Esophagus squamous epithelium (tissue), 5 donors: ENCODE measurements at places on chromosomes 11 and 22. TPM values are rescaled to one million over a fixed set of nuclear protein-coding genes. Genes with fewer than 3 reads are reported as not detected.

GRCh38 chr22:21068681-21069276, 23.0 kb downstream of the LRRC74B start:
- H3K36me3 ChIP-seq, result no peaks in the 10 kb centered on the region
- no peak overlapping the region for H3K27ac ChIP-seq
- DNase-seq, result no peak
- H3K4me1 ChIP-seq, result peaks cover 7% of the 10 kb centered on the region

- DNase-seq, result no peak
- H3K4me3 ChIP-seq, result no peak overlapping the region
- no peaks in the 10 kb centered on the region for H3K27me3 ChIP-seq
- no peak overlapping the region for H3K27ac ChIP-seq
- no peaks in the 10 kb centered on the region for H3K4me1 ChIP-seq
Measured at GRCh38 chr11:43135966-43136534, 175.7 kb upstream of the API5 start.

DNA sequence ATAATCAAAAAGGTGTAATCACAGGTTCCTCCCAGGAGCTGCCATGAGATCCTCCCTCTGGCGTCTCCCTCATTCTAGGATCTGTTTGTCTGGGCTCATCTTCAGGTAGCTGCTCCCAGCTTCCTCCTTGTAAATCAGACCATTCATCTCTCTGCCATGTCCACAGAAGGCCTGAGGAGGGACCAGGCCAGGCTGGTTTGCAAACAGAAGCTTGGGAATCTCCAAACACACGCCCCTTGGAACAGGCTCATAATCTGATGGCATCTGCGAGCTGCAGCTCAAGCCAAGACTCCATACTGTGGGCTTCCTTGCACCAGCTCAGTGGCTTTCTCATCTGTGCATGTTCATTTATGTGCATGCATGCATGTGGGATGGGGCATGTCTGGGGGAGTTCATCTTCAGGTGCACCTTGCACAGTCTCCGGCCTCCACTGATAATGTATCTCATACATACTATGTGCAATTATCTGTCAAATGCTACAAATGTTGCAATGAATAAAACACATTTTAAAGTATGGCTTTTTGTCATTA, 134.9 kb downstream of the NXPE2 start:
- no peak overlapping the region for H3K4me3 ChIP-seq
- no peaks in the 10 kb centered on the region for H3K4me1 ChIP-seq
- DNase-seq, result no peak
- H3K27me3 ChIP-seq, result peaks cover 16% of the 10 kb centered on the region

Gene MOGAT2
- total RNA-seq, result not detected

DNA sequence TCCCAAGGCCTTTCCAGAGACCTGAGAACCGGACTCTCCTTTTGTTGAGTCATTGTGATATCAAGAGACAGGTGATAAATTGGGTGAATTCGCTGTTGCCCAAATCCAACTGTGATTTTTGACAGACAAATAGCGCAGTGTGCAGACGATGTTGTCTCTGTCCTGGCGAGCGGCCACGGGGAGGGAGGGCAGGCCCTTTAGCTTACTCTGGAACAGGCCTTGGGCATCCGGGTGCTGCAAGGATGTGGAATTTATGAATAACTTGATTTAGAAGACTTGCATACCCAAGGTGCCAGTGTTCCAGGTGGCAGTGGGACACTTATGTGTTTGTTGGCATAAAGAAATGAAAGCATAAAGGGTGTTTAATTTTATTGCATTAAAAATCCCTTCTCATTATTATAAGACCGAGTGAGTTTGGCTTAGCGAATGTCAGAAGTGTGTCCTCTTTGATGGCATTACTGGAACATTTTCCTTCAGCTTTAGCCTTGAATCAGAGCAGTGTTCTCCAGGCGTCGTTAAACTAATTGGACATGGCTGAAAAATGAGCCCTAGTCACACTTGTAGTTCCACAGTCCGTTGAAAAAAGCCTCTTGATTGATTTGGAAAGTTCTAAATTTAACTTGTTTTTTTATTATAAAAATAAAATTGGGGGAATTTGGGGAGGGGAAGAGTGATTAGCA, 9.4 kb downstream of the LDLRAD3 start:
- H3K4me3 ChIP-seq, result no peak overlapping the region
- DNase-seq, result no peak

Gene CRACR2B
- total RNA-seq, result 0.48 TPM

- H3K36me3 ChIP-seq, result no peaks in the 10 kb centered on the region
- no peaks in the 10 kb centered on the region for H3K27me3 ChIP-seq
- peak within 1 kb of the TSS; percentile 80 for H3K4me3 ChIP-seq
- peak; percentile 85 for DNase-seq
- H3K4me1 ChIP-seq, result peaks cover 62% of the 10 kb centered on the region
- H3K27ac ChIP-seq, result peak within 1 kb of the TSS; percentile 98
Measured at GRCh38 chr11:3840870-3841425, at the start of gene RHOG. RHOG (minus strand) TSS chr11:3840959; CDS start chr11:3828138, 12,821 bp downstream.

Gene PDGFB
- 6.3 TPM for total RNA-seq

GRCh38 chr11:74684661-74685060, 46.6 kb downstream of the CHRDL2 start:
- H3K4me1 ChIP-seq, result peaks cover 7% of the 10 kb centered on the region
- DNase-seq, result no peak

GRCh38 chr22:40712311-40712710, 33.0 kb downstream of the MCHR1 start:
- no peak overlapping the region for H3K4me3 ChIP-seq
- H3K4me1 ChIP-seq, result peaks cover 51% of the 10 kb centered on the region
- no peaks in the 10 kb centered on the region for H3K36me3 ChIP-seq
- no peaks in the 10 kb centered on the region for H3K27me3 ChIP-seq

- H3K4me1 ChIP-seq, result peaks cover 14% of the 10 kb centered on the region
- DNase-seq, result no peak
- H3K27ac ChIP-seq, result peak overlapping the region; percentile 29
- peaks cover 16% of the 10 kb centered on the region for H3K36me3 ChIP-seq
- peak overlapping the region; percentile 73 for H3K4me3 ChIP-seq
- no peaks in the 10 kb centered on the region for H3K27me3 ChIP-seq
Measured at GRCh38 chr11:119092880-119093842, 8.5 kb downstream of the HMBS start.

Gene DNAJB7
- total RNA-seq, result not detected

- peak overlapping the region; percentile 95 for H3K27ac ChIP-seq
- no peak for DNase-seq
- no peaks in the 10 kb centered on the region for H3K36me3 ChIP-seq
Measured at GRCh38 chr11:64165481-64165841, 452 bp downstream of the MACROD1 start.

GRCh38 chr11:134856056-134856971, 444.3 kb upstream of the B3GAT1 start:
- no peak for DNase-seq
- no peaks in the 10 kb centered on the region for H3K27me3 ChIP-seq
- H3K4me3 ChIP-seq, result no peak overlapping the region
- no peaks in the 10 kb centered on the region for H3K36me3 ChIP-seq

Gene SHISAL1
- 0.26 TPM for total RNA-seq

DNA sequence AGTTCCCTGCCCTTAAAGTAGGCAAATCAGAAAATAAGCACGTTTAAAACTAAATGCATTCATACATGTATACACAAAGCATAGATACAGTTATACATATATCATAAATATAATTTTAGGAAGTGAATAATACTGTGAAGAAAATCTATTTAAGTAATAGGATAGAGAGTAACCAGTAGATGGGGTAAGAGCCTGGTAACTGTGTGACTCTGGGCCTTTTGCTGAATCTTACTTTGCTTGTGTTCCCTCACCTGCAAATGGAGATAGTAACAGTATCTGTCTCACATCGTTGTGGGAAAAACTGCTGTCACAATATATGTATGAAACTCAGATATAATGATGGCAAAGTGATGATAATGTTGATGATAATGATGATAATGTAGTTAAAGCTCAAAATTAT, 29.9 kb downstream of the MS4A2 start:
- no peak overlapping the region for H3K4me3 ChIP-seq
- H3K36me3 ChIP-seq, result no peaks in the 10 kb centered on the region
- no peaks in the 10 kb centered on the region for H3K4me1 ChIP-seq
- DNase-seq, result no peak

DNA sequence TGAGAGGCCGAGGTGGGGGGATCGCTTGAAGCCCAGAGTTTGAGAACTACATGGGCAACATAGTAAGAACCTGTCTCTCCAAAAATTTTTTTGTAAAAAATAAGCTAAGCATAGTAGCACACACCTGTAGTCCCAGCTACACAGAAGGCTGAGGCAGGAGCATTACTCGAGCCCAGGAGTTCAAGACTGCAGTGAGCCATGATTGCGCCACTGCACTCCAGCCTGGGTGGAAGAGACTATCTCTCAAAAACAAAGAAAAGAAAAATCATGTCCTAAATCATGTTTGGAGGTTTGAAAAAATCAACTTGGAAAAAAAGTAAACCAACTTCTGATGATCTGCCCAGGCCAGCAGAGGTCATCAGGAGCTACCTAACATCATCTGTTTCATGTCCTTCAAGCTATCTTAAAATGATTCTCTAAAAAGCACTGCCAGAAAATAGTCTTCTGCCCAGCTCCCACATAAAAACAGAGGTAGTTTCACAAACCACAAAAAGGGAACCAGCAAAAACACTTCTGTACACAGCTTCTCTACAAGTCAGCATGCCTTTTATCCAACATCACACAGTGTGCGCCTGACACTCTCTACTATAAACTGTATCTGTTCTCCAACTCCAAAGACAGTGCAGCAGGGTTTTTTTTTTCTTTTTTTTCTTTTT, 165.0 kb downstream of the SOX6 start:
- H3K27ac ChIP-seq, result no peak overlapping the region
- no peak overlapping the region for H3K4me3 ChIP-seq
- no peak for DNase-seq

Gene MS4A6A
- total RNA-seq, result 41.4 TPM

GRCh38 chr22:37632174-37633088, 7.0 kb upstream of the SH3BP1 start:
- no peak for DNase-seq
- H3K27me3 ChIP-seq, result no peaks in the 10 kb centered on the region
- H3K4me1 ChIP-seq, result peaks cover 24% of the 10 kb centered on the region
- no peak overlapping the region for H3K4me3 ChIP-seq

GRCh38 chr11:12692229-12693075, 18.2 kb downstream of the TEAD1 start:
- no peaks in the 10 kb centered on the region for H3K36me3 ChIP-seq
- H3K27me3 ChIP-seq, result no peaks in the 10 kb centered on the region
- H3K27ac ChIP-seq, result peak overlapping the region; percentile 95
- DNase-seq, result peak; percentile 6
- H3K4me1 ChIP-seq, result peaks cover 32% of the 10 kb centered on the region
- H3K4me3 ChIP-seq, result peak overlapping the region; percentile 30

GRCh38 chr11:57785072-57785471, 23.5 kb downstream of the CTNND1 start:
- DNase-seq, result no peak
- H3K4me1 ChIP-seq, result peaks cover 74% of the 10 kb centered on the region

Gene XKR3
- not detected for total RNA-seq

GRCh38 chr11:63534895-63535461, 1.6 kb upstream of the PLAAT4 start:
- peaks cover 2% of the 10 kb centered on the region for H3K36me3 ChIP-seq
- H3K4me3 ChIP-seq, result no peak overlapping the region
- H3K4me1 ChIP-seq, result peaks cover 20% of the 10 kb centered on the region

DNA sequence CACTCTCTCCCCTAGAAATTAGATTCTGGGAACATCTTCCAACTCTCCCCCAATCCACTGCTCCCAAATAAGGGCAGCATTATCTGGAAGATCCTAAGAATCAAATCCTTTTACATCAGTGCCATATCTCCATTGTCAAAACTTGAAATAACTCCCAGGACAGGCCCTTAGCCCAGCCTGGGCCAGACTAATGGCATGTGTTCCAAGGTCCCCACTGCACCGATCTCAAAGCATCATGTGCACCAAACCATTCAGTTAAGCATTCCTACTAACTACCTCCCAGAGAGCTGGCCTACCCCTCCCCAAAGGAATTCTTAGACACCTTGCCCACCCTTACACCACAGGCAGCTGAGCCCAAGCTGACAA, 44.2 kb upstream of the POU2AF1 start:
- H3K27me3 ChIP-seq, result no peaks in the 10 kb centered on the region
- no peak for DNase-seq
- peaks cover 48% of the 10 kb centered on the region for H3K4me1 ChIP-seq
- no peaks in the 10 kb centered on the region for H3K36me3 ChIP-seq

Gene OR51L1
- total RNA-seq, result not detected

- no peak overlapping the region for H3K27ac ChIP-seq
- no peaks in the 10 kb centered on the region for H3K36me3 ChIP-seq
- no peaks in the 10 kb centered on the region for H3K27me3 ChIP-seq
- no peak for DNase-seq
- H3K4me1 ChIP-seq, result no peaks in the 10 kb centered on the region
Measured at GRCh38 chr11:39628311-39628710, 1831.1 kb downstream of the LRRC4C start.

Gene PRG3
- not detected for total RNA-seq

GRCh38 chr11:2168286-2169004, 3.2 kb downstream of the TH start:
- H3K36me3 ChIP-seq, result no peaks in the 10 kb centered on the region
- no peak overlapping the region for H3K4me3 ChIP-seq
- peaks cover 6% of the 10 kb centered on the region for H3K27me3 ChIP-seq
- no peak overlapping the region for H3K27ac ChIP-seq
- no peak for DNase-seq
